ENCODE measurements at places on chromosomes 7 and 10. TPM values are rescaled to one million over a fixed set of nuclear protein-coding genes. Genes with fewer than 3 reads are reported as not detected.

The RAPGEF5 gene
- 55.2 TPM for total RNA-seq

The CPA2 gene
- 2.2 TPM for total RNA-seq

The GPR15LG gene
- not detected for total RNA-seq

The RBP4 gene
- total RNA-seq: 977 TPM

The TAS2R5 gene
- 1.1 TPM for total RNA-seq

The CNPY1 gene
- not detected for total RNA-seq

The ZP3 gene
- total RNA-seq: 0.87 TPM

The IL6 gene
- total RNA-seq: 385 TPM

The PNLIPRP3 gene
- not detected for total RNA-seq

The EIF3A gene
- total RNA-seq: 159 TPM

The EPDR1 gene
- total RNA-seq: 46.3 TPM

The GLUD1 gene
- 127 TPM for total RNA-seq

The ZNRF2 gene
- 17.6 TPM for total RNA-seq

The INSYN2A gene
- not detected for total RNA-seq

The VAX1 gene
- not detected for total RNA-seq

The GNGT1 gene
- total RNA-seq: not detected

The OR2A42 gene
- total RNA-seq: not detected

The MYOZ1 gene
- 0.58 TPM for total RNA-seq

The MSANTD7 gene
- total RNA-seq: 8.6 TPM

The NKX1-2 gene
- not detected for total RNA-seq

The NUDT1 gene
- total RNA-seq: 16.3 TPM

The CAV1 gene
- 473 TPM for total RNA-seq

The FGFR2 gene
- total RNA-seq: 1.4 TPM

The HMX2 gene
- total RNA-seq: not detected

The BBIP1 gene
- total RNA-seq: 26.9 TPM

Data from mesenteric fat pad (tissue), 1 donor.